ENCODE measurements at places on chromosomes 1 and 21. TPM values are rescaled to one million over a fixed set of nuclear protein-coding genes. Genes with fewer than 3 reads are reported as not detected.

GRCh38 chr1:175725684-175726083 is 17.7 kb downstream of the TNR start:
- no peak for DNase-seq

- no peak for DNase-seq
Measured at GRCh38 chr1:160945079-160945478, 9.5 kb downstream of the ITLN2 start.

DNA sequence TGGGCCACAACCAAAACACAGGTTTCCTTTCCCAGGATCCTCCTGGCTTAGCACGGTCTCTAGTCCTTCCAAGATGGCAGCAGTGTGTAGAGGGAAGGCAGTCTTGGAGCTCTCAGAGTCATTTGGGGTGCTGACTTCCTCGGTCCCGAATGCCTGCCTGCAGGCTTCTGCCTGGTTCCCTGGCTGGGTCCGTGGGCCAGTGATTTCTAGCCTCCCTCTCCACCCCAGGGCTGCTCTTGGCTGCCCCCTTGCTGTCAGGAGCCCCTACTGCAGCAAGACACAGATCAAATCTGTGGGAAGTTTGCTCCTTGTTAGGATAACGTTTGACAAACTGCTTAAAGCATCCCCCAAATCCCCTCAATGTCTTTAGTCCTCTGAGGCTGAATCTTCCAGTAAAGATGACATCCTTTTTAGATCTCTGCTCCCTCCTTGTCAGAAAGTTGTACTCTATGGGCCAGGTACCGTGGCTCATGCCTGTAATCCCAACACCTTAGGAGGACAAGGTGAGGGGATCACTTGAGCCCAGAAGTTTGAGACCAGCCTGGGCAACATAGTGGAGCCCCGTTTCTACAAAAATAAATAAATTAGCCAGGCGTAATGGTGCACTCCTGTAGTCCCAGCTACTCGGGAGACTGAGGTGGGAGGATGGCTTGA is 272.5 kb downstream of the RRAGC start:
- peak; percentile 87 for DNase-seq

GRCh38 chr1:182430263-182431068 is 19.5 kb upstream of the RGSL1 start:
- no peak for DNase-seq

DNA sequence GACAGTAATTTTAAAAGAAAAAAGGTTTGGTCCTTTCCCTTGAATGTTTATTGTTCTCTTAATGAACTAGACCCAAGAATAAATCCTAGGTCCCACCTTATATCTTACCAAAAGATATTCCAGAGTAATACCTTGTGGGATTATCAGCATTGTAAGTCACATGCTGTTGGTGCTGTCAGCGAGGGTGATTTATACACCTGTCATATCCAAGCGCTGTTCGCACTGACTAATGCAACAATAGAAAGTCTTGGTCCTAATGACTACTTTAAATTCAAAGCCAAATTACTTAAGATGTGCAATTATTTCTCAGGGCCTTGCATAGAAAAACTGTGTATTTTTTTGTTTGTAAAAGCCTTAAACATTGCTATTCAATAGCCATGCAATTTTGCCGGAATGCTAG is 6.9 kb downstream of the GPR88 start:
- no peak for DNase-seq

The THEM5 gene
- total RNA-seq: not detected

All from spleen (tissue), 13 donors.